ENCODE measurements at places on chromosomes 6 and 20.

DNA sequence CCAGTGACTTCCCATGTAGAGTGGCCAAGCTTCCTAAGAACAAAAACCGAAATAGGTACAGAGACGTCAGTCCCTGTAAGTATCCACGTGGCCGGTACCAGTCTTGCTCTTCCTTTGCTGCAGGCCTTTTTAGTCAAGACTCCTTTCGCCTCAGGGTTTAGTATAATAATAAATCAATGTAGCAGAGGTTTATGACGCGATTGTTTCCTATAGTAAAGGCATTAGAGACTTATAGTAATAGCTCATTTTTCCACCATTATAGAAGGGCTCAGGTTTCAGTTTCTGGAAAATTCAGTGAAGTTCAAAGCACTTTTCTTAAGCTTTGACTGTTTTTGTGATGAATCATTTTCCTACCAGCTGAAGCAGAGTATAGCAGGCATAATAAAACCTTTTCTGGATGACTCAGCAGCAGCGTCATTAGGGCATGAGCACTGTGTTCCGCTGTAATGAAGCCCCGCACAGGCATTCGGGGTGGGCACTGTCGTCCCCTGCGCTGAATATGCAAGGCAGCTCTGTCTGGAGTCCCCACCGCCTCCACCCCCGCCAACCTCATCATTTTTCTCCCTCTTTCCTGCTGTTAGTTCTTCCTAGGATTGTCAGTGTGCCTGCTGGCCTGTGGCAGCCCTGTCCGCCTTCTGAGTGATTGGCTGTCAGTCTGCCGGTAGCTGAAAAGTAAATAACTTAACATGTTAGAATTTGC lies 51.3 kb downstream of the PTPN1 start:
- peak; percentile 91 for DNase-seq

GRCh38 chr6:46510651-46511050 lies 19.4 kb upstream of the RCAN2 start:
- peak; percentile 90 for DNase-seq

- DNase-seq = no peak
Observed at GRCh38 chr6:501891-502601, 110.5 kb downstream of the IRF4 start.

GRCh38 chr20:40962733-40963504 lies 65.7 kb upstream of the TOP1 start:
- peak; percentile 73 for DNase-seq

GRCh38 chr6:55518529-55519060 lies 60.4 kb downstream of the HMGCLL1 start:
- DNase-seq = peak; percentile 83

GRCh38 chr6:87054143-87054833 lies 40.6 kb downstream of the CGA start:
- DNase-seq = no peak

DNA sequence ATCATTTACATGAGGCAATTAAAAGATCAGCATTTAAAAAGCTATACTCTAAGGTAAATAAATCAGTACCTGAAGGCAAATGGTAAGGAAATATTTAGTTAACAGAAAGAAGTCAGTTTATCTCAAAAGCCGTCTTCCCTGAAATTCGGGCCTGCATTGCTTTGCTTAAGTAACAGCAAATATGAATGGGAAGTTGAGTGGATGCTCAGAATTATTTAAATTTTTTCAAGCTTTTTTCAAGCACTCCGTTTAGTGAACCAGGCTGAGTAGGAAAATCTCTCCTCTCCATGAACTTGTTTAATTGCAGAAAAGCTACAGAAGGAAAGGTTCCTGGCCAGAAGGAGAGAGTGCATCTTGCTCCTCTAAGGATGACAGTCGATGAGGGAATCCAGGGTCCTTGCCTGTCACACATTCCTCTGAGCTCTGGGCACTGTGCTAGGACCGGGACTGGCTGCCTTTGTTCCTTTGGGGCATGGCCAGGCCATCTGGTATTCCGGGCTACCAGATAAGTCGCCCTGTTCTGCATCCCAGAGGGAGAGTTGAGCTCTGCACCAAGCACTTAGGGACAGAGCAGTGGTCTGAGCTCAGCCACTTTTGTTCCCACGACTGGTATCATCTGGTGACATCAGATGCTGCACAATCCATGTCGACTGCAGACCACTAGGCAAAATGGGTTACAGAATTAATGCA lies 77.6 kb downstream of the RIN2 start:
- no peak for DNase-seq

DNA sequence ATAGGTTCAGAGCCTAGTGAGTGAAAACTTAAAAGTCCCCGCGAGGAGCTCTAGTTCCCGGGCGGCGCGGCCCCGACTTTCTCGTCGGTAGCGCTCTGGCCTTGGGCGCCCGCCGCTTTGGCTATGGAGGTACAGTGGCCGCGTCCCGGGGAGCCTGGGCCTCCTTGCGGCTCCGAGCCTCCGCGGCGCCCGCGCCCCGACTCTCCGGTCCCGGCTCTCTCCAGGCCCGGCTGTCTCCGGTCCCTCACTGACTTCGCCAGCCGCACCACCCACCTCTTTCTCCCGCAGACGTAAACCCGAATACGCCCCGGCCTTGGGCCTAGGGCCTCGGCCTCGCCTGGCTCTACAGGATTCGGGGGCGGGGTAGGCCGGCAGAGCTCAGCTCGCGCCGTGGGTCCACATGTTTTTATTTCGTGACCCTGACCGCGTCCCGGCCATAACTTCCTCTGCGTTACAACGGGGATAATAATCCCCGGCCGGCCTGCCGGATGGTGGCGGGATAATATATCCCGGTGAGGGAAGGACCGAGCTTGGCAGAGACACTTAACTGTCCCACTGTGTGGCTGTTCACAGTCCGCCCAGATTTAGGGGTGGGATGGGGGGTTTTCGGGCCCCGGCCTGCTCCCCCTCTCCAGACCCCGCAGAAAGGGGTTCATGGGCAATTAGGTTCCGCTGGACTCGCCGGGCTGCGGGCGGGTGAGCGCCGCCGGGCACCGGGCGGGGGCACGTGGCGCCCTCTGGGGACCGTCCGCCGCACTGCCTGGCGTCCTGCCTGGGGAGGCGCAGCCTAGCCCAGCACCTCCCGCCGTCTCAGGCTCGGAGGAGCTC lies 10.0 kb upstream of the TBX18 start:
- peak; percentile 80 for DNase-seq

DNA sequence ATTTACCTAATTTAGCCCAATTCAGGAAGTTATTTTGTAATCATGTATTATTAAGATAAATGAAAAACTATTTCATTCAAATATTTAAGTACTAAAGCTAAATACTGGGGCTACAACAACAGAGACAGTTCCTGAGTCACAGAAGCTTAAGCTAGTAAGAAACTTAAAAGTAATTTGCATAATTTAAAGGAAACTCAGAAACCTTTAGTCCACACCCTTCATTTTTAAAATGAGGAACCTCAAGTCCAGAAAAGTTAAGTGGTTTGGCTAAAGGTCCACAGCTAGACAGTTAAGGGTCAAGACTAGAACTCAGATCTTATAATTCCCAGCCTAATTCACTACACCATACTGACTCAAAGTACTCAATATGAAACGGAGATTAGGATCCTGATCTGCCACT lies 7.2 kb downstream of the LMBRD1 start:
- no peak for DNase-seq

GRCh38 chr20:62749851-62750445 lies 41.3 kb downstream of the NTSR1 start:
- DNase-seq = no peak

DNA sequence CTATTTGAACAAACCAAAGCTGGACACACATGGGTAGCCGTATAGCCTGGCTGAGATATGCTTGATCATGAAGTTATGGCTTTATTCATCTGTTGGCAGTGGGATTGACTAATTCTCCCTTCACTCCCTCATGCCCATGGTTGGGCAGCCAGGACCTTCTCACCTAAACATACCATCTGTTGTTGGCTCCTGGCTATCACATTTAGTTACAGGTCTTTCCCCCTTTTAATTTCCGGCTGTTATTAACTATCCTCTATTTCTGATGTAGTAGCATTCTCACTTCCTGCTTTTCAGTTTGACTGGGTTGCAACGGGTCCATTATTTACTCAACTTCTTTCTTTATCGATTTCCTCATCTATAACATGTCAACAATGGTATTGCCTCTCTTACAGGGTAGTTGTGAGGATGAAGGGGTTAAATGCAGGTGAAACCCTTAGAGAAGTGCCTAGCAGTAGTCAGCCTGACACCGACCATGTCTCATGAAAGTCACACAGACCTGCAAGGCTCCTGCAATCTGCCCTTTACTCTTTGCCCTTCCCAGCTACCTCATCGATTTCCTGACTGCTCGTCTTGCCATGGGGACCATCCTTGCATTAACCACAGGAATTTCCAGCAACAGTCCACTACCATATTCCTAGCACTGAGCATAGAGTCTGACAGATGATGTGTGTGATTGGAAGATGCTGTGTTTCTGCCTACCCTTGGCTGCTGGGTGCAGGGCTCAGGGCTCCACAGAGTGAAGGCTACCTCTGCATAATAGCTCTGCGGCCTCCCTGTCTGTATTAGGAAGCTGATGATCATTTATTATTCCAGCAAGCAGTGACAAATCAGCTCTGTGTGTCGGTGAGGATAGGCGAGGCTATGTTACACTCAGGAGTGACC lies 42.2 kb downstream of the PPP1R14C start:
- no peak for DNase-seq

GRCh38 chr20:6908673-6909072 lies 141.2 kb downstream of the BMP2 start:
- peak; percentile 28 for DNase-seq

DNA sequence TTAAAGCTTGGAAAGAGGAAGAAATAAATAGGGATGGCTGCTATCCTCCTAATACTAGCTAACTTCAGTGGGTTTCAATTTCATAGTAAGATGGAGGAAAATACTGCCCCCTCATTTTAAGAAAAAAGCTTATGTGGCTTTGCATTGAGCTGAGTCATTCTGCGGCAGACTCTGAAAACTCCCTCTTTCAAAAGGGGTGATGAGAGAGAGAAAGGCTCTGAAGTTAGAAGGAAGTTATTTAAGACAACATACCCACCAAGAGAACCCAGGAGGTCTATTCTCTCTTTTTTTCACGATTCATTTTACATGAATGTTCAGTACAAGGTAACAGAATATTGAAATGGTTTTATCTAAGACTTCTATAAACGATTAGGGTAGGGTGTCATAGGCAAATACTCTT lies 4.5 kb downstream of the PRDM13 start:
- DNase-seq = no peak

DNA sequence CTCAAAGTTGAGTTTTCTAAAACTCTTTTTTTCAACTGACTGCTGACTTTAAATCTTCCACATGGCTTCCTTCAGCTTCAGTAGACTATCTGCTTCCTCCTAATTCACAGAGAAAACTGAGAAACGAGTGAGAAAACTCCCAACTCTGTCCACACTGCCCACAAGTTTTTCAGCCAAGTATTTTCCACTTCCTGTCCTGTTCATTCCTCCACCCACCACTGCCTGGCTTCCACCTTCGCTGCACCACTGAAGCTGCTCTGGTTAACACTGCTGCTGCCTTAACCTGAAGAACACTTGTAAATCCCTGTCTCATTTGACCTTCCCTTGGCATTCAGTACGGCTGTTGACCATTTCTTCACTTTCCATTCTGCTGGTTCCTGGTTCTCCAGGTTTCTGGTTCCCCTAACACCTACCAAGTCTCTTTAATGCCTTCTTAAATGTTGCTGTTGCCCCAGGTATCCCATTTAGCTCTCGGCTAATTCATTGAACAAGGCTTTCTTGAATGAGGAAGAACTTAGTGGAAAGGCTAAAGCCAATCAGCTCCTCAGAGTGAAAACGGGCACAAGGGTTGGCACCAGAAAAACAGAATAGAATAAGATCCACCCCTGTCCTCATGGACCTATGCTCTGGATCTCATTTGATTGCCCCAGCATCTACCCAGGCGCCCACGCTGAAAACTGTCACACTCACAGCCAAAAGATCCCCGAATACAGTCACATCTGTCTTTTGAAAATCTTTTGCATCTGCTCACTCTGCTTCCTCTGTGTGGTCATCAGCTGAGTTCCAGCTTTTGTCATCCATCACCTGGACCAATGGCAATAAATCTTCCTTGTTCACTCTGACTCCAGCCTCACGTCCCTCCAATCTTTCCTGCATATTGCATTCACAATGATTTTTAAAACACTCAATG lies 104.4 kb upstream of the TAB2 start:
- no peak for DNase-seq

GRCh38 chr6:139940741-139941729 lies 566.6 kb upstream of the CITED2 start:
- DNase-seq = peak; percentile 47

DNA sequence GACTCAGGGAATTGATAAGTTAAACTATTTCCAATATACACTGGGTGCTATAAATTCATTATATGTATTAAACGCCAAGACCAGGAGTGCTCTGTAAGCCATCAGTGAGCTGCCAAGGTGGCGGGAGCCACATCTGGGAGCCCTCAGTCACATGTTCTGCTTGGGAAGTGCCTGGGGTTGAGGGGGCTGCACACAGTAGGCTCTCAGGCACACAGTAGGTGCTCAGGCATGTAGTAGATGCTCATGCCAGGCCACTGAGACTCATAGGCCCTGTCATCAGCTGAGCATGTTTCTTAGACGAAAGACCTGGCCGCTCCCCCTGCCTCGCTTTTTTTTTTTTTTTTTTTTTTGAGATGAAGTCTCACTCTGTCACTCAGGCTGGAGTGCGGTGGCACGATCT lies 83.3 kb upstream of the BHLHE23 start:
- DNase-seq = no peak

- DNase-seq = peak; percentile 63
Observed at GRCh38 chr6:85065831-85066230, 301.4 kb upstream of the TBX18 start.

DNA sequence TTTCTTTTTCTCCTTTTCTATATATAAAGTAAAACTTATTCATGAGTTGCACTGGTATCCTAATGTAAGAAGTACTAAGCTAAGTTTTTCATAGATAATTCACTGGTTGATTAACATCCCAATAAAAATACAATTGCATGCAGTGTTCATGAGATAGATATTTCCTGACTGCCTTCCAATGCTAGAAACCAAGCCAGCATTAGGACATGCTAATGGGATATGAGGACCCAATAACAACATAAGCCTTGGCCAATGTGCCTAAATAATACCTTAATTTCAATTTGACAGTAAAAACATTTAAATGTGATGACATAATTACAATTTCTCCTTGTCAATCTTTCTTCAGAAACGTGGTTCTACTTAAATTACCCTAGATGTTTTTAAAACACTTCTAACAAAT lies 152.7 kb downstream of the RNGTT start:
- peak; percentile 40 for DNase-seq

GRCh38 chr6:116928677-116929076 lies 51.6 kb downstream of the RFX6 start:
- no peak for DNase-seq

DNA sequence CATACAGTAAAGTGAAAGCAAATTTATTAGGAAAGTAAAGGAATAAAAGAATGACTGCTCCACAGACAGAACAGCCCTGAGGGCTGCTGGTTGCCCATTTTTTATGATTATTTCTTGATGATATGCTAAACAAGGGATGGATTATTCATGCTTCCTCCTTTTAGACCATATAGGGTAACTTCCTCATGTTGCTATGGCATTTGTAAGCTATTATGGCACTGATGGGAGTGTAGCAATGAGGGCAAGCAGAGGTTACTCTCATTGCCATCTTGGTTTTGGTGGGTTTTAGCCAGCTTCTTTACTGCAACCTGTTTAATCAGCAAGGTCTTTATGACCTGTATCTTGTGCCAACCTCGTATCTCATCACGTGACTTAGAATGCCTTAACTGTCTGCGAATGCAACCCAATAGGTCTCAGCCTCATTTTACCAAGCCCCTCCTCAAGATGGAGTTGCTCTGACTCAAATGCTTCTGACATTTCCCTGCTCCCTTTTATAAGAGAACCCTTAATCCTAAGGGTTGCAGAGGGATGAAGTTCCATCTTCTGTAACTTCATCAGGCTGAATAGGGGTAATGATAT lies 280.1 kb upstream of the RGS17 start:
- no peak for DNase-seq
